LNCaP clone FGC (cell line): ENCODE measurements at places on chromosomes 12 and 14.

DNA sequence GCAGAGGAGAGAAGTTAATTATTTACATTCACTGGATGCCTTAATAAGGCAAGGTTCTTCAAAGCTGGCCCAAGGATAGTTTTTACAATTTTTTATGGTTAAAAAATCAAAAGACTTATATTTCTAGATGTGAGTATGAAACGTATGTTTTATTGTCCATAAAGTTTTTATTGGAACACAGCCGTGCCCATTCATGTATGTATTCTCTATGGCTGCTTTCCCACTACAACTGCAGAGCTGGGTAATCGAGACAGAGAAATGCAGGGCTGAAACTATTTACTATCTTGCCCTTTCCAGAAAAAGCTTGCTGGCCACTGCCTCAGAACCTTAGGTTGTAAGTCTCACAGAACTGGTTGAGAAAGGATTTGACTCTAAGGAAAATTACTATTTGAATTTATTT, 16.4 kb downstream of the JKAMP start:
- DNase-seq = peak; percentile 67

GRCh38 chr12:112788205-112788604, 3.3 kb upstream of the RPH3A start:
- DNase-seq = no peak

DNA sequence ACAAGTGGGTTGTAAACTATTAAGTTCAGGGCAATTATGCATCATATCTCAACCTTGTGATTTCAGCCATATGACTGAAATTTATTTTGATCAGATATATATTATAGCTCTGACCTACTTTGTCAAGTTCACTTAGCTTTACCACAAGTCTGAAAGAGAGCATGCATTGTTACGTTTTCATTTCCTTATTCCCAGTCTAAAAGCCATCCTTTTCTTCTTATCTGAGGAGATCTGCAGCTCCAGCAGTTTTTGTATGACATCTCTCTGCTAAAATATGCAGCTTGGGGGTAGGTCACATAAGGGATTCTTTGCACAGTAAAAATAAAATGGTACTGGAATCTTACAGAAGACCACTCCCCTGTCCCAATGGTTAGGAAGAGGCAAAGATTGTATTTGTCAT, 1682.8 kb upstream of the FLRT2 start:
- DNase-seq = no peak

DNA sequence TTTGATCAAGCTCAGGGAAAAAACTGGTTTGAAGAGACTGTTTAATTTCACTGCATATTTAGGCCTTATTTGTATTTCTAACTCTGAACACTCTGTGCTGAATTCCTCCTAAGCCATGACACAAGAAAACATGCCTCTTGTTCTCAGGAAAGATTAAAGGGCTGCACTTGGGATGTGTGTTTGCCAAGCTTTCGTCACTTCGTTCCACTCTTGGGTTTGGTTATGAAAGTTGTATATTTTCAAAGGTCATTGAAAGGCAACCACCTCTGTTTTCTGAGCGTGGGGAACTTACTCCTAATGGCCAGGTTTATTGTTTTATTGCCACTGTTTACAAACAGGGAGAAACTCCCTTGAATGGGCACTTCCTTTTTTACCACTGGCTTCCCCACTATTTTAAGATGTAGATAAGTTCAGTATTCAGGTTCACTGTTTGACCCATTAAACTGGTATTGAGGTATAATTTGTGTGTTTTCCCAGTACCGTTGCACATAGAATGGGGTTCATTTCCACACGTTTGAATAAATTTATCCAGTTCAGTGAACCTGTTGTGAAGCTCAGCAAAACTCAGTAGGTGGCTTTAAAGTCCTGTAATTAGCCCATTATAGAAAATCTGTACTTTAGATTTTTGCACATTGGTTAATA, 65.3 kb downstream of the NKX2-1 start:
- DNase-seq = no peak

- DNase-seq = peak; percentile 30
These were observed 7.2 kb upstream of the P2RX4 start for GRCh38 chr12:121202407-121203355.

DNA sequence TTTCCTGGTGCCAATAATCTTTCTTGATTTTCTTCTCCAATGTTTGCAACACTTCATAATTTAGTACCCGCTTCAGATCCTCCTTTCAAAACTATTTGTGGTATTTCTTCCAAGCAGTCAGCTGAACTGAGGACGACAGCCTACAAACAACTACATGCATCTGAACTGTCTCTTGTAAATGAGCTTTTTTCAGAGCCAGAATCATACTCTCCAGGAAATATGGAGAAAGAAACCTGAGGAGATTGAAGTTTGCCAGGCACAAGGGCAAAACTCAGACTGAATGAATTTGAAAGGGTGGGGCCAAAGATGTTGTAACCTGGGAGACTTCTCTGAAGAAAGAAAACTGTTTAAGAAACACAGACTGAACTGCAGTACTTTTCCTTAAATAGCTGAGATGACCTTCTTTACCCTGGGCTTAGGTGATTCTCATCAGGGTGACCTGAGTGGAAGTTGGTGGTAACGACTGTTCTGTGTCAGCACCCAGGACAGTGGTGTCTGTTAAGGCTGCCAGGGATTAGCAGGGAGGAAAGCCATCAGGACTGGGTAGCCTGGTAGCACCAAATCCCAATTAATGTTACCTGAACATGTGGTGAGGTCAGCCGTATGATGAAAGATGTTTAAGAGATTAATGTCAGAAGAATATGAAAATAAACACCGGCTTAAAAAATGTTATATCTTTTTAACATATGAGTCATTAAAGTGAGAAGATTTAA, 95.0 kb downstream of the TGFB3 start:
- no peak for DNase-seq

DNA sequence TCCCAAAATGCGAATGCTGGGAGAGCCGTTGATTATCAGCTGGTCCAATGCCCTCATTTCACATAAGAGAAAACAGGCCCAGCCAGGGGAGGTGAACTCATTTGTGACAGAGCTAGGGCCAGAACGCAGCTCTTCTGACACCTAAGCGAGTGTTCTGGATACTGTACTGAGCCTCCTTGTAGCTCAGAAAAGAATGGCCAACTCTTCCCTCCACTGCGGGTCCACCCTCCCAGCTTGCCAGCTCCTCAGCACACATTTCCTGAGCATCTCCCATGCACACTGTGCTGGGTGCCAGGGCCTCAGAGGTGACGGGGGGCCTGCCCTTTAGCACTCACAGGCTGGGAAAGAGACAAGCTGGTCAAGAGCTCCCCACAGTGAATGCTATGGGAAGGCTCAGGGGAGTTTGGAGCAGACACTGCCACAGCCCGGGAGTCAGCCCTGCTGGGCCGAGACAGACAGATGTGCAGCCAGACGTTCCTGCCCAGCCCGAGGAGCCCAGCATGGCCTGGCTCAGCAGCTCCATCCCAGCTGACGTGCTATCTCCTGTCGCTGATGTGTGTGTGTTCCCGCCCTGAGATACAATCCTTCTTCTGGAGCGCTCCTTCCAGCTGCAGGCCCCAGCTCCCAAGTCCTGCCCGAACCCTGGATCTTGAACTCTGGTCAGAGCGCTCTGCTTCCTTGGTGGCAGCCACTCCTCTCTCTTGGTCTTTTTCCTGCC, 3.5 kb downstream of the CMTM5 start:
- no peak for DNase-seq

DNA sequence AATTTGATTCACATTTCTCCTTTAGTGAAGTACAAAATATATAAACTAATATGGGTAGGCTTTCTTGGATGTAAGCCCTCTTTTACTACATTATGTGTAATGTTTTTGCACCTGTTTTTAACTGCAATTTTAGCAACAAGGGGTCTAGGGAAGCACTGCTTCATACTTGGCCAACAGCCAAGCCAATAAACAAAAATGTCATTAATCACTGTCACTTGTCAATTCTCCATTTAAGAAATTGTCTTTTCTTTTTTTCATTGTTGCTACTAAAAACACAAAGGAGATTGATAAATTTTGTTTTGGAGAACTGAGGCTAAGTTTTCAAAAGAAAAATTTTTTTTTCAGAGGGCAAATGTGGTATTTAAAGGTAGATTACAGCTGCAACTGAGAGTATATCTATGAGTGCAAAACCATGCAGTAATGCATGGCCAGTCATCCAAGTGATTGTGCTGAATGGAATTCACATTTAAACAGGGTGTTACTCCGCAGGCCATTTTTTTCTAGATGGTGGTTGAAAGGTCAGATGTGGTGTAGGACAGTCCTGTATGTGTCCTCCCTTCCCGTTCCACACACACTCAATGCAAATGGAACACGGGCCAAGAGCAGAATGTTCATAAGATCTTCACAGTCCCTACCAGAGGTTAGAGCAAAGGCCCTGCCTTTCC, 503.0 kb upstream of the LMO3 start:
- DNase-seq = no peak

DNA sequence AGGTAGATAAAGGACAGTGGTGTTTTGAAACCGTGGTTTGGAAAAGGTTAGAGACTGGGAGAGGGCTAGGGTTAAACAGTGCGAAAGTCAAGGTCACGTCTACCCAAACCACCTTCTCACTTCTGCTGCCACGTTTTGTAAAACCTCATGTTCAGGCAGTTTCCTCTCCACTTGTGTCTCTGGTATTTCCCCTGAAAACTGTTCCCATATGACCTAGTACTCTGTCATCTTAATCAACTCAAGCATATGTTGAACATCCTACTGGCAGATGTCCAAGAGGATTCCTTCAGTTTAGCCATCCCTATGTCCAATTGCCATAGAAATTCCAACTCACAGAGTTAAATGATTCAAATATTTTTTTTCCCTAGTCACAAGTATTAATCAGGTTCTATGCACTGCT, 17.4 kb downstream of the CLEC4C start:
- DNase-seq = no peak

GRCh38 chr14:24941719-24942118, 108.2 kb downstream of the STXBP6 start:
- DNase-seq = no peak

- DNase-seq = no peak
These were observed 8.5 kb upstream of the MDM1 start for GRCh38 chr12:68340404-68341270.

DNA sequence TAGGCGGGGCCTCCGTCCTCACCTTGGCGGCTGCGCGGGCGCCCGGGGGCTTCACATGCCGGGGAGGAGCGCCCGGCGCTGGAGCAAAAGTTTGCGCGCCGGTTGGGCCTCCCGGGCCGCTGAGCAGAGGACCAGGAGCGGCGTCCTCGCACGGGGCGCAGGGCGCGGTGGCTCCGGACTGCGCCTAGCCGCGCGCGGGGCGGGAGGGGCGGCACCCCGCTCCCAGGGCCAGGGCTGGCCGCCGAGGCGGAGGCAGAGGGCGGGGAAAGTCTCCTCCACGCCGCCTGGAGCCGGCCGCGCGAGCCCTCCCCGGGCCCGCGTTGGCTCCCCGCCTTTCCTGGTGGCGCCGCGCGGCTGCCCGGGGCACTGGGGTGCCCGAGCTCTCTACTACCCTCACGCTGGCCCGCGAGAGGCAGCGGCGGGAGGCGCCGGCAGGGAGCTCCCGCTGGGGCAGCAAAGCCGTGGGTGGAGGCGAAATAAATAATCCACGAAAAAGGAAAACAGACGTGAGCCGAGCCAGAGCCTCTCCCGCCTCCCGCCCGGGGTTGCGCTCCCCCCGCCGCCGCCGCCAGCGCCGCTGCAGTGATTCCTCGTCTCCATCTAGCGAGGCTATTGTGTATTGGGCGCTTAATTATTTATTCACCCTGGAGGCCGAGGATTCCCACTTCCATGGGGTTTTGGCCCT, 400 bp upstream of the PRIMA1 start:
- no peak for DNase-seq

DNA sequence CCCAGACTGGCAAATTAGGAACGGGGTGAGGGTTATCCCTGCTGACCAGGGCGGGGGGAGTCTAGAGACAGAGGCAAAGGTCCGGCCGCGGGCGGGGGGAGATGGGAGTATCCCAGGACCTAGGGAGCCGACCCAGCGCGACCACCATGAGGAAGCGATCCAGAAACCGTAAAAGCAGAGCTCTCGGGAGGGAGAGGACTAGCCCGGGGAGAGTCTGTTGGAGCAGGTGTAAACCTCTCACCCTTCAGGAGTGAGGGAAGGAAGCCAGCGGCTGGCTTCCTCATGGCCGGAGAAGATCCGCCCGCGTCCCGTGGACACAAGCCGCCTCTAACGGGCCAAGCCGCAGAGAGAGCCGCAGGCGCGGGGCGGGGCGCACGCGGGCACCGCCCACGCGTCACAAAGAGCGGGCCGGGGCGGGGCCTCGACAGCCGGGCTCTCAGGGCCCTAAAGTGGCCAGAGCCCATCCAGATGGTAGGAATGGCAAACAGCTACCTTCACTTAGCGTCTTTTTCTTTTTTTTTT, at the start of gene ACRBP:
Gene ACRBP, minus strand, starts transcription at position 350 of the 522 bp plus-strand sequence. Its CDS starts 66 bp downstream, at position 284.
- no peak for DNase-seq

- DNase-seq = no peak
These were observed 93.4 kb downstream of the DIO2 start for GRCh38 chr14:80117876-80118275.

DNA sequence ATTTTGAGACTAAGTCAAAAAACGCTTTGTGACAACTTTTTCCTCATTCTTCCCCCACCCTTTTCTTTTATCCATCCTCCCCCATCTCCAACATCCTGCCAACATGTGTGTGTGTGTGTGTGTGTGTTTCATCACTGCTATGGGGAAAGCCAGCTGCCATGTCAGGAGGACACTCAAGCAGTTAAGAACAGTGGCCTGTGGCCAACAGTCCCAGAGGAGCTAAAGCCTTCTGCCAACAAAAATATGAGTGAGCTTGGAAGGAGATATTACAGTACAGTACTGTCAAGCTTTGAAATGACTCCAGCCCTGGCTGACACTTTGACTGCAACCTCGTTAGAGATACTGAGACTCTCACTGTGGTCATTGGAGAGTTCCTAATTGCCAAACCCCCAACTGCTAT, 5.0 kb upstream of the CSRP2 start:
- DNase-seq = peak; percentile 46

- DNase-seq = peak; percentile 46
These were observed at the start of gene NAA25 for GRCh38 chr12:112108202-112109079. Gene NAA25, minus strand, starts transcription at chr12:112108783. Its CDS starts 10 bp downstream, at chr12:112108773.

DNA sequence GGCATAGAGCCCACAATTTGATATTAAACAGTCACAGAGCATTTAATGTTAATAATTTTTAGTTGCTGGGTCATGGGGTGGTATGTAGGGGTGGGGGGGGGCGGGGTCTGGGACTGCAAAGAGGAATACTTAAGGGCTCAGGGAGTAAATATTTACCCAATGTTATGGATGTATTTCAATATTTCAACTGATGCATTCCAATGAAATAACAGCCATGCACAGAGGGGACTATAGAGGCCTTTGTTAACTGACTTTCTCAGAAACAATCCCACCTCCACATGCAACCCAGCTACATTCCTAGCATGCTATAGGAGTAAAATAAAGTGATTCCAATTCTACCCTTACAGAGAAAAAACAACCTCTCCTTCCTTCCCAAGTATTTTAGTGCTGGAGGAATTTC, 7.9 kb upstream of the BBS10 start:
- DNase-seq = no peak

DNA sequence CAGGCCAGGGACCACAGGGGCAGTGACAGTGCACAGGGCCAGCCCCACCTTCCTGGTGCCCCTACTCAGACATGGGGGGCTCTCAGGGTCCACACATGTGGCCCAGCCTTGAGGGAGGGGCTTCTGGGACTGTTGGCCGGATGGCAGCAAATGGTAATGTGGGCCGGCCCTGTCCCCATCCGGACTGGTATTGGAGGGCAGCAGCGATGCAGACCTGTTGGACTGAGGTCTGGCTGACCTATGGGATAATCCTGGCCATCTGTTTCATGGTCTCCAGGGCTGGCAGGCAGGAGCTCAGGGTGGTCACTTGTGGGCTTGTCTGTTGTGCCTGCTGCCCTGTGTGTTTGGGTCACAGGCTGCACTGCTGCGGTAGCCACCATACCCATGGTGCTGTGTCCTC, 387.5 kb downstream of the TMEM121 start:
- no peak for DNase-seq

- DNase-seq = no peak
These were observed 478.9 kb upstream of the MGAT4C start for GRCh38 chr12:86735072-86735471.

GRCh38 chr14:53430870-53431269, 277.7 kb upstream of the DDHD1 start:
- no peak for DNase-seq
